AG10803 (cell line): ENCODE measurements at places on chromosomes 7 and 10.

DNA sequence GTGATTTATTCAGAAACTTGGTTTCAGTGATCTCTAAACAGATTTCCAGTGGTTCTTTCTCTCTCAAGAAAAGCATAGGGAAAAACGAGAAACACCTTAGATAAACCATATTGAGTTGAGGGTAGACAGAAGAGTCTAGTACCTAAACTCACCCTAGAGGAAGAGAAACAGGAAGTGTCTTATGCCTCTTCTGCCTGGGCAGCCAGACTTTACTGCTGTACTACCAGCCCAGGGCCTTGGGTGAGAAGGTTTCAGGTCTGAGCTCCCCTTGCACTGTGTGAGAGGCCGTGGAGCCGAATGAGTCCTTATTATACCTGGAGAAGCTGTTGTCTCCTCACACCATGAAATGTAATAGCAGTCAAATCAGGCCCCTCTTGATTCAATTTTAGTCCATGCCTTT, 18.2 kb downstream of the HIF1AN start:
- DNase-seq = no peak

DNA sequence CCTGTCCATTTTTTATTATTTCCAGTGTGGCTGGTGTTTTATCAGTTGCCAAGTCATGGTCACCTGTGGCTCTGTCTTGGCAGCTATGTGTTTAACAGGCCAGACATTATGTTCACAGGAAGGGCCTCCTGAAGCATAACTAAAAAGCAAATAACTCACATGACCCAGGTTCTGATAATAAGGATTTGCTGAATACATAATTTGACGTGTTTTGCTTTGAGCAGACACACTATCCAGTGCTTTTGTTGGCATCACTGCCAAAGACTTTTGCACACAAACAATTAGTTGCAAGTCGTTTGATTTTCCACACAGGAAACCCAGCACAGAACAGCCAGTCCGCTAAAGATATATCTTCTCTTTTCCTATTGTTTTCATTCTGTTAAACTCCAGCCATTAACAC, 173.6 kb downstream of the ARL4A start:
- no peak for DNase-seq

DNA sequence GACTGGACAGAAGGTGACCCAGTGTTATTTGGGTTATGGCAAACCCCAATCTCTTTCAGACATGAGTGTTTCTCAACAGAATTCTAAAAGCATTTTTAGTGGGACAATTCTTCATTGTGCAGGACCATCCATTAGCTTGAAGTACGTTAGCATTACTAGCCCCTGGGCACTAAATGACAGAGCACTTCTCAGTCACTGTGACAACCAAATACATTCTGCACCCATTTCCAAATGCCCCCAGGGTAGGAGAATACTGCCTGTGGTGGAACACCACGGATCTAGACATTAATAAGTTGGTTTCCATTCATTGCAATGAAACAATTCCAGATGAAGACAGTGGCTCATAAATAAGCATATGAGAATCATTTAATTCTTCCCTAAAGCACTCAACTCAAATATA, 102.4 kb upstream of the FRMD4A start:
- DNase-seq = no peak

- no peak for DNase-seq
These were observed 120.0 kb upstream of the SAMD8 start for GRCh38 chr10:74991435-74991834.
